ENCODE measurements at places on chromosomes 2 and 18.
A peak's percentile ranks its signal among the peaks of the same experiment; 100 is the strongest.

DNA sequence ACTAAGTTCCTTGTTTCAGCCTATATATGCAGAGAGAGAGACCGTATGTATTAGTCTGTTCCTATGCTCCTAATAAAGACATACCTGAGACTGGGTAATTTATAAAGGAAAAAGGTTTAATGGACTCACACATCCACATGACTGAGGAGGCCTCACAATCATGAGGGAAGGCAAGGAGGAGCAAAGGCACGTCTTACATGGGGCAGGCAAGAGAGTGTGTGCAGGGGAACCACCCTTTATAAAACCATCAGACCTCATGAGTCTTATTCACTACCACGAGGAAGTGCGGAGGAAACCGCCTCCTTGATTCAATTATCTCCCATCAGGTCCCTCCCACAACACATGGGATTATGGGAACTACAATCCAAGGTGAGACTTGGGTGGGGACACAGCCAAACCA, 73.8 kb downstream of the TMEM18 start:
- DNase-seq, result no peak

DNA sequence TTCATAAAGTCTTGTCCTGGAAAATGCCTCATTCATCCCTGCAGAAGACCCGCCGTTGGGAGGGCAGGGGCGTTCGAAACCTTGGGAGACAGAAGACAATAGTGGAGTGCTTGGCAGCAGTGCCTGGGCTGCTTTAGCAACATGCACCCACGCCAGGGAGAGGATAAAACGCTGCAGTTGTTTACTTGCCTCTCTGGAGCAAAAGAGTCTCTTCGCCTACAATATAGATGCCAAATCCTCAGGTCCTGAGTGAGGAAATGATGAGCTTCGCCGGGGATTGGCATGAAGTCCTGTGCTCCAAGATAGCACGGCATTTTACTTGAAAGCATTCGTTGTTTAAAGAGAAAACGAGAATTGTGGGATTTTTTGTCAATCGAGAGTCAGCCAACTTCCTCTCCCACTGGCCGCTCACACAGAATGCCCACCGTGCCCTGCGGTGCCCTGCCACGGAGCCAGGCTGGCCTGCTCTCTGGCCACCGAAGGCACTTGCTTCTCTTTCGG, 152.5 kb upstream of the POU3F3 start:
- no peak for DNase-seq

GRCh38 chr2:30514848-30515435, 67.9 kb downstream of the LCLAT1 start:
- DNase-seq, result no peak

DNA sequence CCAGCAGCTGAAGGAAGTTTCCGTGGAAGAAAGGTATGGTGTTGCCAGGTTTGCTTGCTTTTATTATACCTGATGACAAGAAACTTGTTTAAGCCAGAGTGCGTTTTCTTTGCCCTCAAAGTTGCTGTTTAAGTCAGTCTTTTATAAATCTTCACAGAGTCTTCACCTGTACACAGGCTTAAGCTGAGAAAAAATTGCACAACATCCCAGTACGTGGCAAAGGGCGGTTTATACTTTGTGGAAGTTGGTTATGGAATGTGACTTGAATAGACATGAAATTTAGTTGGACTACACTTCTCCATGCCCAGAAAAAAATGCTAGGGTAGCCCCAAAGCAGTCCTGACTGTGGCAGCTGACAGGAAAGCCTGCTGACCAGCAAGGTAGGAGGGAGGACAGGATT, 121.5 kb downstream of the RTN4 start:
- DNase-seq, result no peak

- DNase-seq, result peak; percentile 73
Observed at GRCh38 chr2:46298522-46299353, 1.5 kb downstream of the EPAS1 start.

DNA sequence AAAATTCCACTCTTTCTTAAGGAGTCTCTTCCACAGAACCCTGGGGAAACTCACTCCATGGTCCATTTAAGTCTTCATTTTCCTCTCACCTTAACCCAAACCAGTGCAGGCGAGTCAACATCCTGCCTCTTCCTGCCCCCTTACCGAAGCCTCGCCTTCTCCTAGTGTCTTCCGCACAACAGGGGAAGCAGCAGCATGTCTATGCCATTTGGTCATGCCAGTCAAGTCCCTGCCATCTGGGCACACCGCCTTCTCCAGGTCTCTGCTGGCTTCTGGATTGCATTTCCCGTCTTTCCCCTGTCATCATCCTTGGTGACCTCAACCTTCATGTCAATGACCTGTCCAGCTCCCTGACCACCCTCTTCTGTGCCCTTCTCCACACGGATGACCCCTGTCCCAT, 77.3 kb upstream of the FZD7 start:
- DNase-seq, result no peak

DNA sequence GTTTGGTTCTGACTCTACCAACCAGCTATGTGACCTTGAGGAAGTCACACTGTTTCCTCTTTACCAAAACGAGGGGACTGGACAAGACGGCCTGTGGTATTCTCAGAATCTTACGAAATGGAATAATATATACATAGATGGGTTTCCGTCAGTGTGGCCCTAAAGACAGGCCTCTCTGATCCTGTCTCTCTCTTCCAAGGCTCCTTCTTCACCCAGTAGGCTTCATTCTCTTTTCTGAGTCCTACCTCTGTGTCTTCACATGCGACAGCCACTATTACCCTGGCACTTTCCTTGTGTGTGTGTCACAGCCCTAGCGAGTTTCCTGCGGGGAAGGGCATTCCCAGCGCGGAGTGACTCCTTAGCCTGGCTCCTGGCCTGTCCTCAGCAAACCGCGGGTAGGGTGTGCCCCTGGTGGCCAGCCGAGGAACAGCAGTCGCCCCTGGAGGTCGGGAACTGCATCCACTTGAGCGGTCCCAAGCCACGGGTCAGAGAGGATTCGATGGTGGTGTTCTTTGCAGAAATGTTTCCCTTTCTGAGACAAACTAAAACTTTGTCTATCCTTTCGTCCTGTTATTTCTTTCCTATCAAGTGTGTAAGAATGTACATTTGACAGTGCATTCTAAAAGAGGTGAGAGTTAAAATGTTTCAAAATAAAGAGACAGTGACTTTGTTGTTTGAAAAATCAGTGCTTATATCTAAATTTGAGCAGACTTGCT, 63.3 kb downstream of the RAB31 start:
- DNase-seq, result peak; percentile 91

DNA sequence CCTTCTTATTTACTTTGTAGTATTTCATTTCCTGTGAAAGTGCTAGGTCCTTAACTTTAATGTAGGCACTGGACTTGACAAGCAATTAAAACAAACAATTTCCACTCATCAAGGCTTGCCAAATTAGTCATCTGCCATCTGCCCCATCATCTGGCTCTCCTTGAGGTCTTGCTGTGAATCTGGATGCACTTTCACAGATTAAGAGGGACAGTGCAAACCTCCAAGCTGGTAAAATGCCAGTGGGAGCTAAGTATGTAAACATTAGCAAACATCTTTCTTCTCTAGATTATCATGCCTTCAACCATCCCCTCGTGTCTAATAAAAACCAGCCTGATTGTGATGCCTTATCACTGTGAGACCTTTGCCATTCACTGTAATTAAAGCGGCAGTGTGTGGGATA, 402.9 kb downstream of the ERBB4 start:
- DNase-seq, result peak; percentile 87

GRCh38 chr18:27142891-27143290, 42.2 kb downstream of the CHST9 start:
- DNase-seq, result no peak

- no peak for DNase-seq
Observed at GRCh38 chr2:19787134-19787533, 114.6 kb downstream of the TTC32 start.

DNA sequence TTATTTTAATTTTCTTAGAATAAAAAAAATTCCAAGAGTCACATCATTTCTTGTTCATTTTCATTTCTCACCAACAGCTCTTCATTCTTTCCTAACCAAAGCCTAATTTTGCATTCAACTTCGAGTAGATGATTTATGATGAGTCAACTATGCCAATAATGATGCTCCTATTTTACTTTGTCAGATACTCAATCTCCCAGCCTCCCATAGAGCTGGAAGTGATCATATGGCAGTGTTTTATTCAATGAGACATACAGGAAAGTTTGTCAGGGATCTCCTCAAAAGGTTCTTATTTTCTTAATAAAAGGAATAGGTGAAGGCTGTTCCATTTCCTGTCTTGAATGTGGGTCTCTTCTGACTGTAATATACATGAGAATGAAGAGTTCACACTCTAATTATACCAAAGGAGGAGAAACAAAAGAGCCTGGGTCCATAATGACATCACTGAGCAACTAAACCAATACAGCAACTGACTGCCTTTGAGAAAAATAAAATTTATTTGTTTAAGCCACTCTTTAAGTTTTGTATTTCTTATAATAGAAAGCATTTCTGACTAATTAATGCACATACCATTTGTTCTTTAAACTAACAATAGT, 231.2 kb upstream of the CYP26B1 start:
- DNase-seq, result no peak

DNA sequence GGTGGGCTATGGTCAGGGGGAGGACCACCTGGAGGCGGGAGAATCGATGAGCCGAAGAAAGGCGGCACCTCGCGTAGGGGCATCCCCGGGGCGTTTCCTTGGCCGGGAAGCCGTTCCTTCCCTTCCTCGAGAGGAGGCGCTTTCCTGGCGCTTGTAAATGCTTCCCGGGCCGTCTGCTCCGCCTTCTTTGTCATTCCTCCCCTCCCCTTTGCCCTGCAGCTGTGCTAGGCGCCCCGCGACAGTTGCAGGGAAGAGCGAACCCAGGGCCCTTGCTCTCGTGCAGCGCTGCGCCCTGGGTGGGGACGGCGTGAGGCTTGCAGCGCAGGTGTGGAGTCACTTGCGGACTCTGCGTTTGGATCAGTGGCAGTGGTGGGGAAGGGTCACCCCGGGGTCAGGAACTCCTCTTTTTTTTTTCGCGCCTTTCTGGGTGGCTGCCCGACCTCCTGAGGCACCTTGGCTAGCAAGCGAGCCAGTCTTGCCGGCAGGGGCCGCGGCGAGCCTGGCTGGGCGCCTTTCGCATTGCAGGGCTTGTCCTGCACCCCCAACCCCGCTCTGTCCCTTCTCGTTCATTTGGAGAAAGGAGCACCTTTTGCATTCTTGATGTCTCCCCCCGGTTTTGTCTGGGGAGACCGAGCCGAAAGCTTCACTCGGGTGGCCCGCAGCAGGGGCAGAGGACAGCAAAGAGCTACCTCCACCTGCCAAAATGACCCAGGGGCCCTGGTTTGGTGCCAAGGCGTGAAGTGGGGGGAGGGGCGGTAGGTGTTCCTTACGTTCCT, 858 bp downstream of the KCNS3 start:
- peak; percentile 85 for DNase-seq

- no peak for DNase-seq
Observed at GRCh38 chr2:30656079-30656478, 151.2 kb downstream of the CAPN13 start.

GRCh38 chr18:3252843-3253242, 5.2 kb downstream of the MYL12A start:
- no peak for DNase-seq

Measured in eye (tissue), 1 donor.